ENCODE measurements at places on chromosomes 5 and 9.

GRCh38 chr9:127505396-127506116, 54.2 kb downstream of the LRSAM1 start:
- DNase-seq: no peak

DNA sequence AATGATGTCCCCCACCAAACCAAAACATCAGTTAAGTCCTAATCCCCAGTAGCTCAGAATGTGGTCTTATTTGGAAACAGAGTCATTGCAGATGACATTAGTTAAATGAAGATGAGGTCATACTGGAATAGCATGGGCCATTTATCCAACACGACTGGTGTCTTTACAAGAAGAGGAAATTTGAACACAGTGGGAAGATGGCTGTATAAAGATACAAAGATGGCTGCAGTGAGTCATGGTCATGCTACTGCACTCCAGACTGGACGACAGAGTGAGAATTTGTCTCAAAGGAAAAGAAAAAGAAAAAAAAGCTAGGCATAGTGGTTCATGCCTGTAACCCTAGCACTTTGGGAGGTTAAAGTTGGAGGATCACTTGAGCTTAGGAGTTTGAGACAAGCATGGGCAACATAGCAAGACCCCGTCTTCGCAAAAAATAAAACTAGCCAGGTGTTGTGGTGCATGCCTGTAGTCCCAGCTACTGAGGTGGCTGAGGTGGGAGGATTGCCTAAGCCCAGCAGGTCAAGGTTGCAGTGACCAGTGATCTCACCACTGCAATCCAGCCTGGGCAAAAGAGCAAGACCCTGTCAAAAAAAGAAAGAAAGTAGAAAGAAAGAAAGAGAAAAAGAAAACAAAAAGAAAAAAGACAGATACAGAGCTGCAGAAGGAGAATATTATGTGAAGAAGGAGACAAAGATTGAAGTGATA, 130.0 kb upstream of the CDKN2B start:
- no peak for DNase-seq

- DNase-seq: no peak
Observed at GRCh38 chr5:150131978-150132694, 23.5 kb downstream of the PDGFRB start.

DNA sequence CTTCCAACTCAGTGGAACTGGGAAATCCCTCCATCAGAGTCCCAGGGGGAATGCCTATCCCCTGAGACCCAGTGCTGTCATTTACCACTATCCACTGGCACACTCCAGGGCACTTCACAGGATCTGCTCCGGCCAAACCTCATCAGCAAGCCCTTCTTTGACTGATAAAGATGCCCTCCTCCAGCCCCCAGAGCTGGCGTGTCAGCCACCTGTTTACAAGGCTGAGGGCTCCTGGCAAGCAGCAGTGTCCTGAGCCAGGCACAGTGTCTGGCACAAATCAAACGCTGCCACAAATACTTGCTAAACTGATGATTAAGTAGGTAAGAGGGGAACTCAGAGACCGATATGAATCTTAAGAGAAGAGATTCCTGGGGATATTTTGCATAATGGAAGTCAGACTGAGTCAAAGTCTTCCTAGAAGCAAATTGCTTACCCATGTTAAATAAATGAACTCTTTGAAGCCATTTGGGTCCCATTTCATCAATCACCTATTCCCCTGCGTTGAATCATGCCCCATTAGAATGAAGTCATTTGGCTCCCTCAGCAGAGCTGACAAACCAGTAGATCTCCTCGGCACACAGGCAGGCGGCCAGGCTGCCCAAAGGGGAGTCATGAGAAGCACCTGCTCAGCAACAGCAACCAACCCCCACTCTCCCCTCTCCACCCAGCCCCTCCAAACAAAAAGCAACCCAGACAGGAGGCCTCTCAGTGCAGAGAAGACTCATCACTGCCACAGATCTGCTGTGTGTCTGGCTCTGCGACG, 97.4 kb downstream of the CDK5RAP2 start:
- no peak for DNase-seq

- no peak for DNase-seq
Observed at GRCh38 chr5:115549154-115549553, 4.6 kb upstream of the FEM1C start.

DNA sequence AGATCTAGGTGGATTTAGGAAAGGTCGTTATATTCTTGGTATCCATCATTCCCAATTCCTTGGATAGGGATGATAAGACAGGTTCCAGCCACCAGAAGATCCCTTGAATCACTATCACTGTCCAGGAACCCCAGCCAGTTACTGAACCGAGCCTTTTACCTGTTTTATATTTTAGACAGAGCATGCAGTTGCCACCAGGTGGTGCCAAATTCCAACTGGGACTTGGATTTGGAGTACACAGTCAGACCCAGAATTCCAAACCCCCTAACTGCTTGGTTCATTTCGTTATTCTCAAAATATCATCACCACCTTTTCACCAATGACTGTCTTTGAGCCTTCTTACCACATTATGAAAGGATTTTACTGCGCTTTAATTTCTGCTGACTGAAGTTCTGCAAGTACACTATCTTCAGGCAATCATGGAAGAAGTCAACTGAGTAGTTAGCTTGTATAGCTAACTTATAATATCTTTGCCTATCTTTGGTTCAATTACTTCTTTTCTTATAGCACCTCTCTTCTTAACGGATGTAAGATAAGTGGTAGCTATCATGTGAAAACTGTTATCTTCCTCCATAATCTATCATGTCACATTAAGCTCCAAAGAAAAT, 191.8 kb downstream of the PRR16 start:
- DNase-seq: no peak

DNA sequence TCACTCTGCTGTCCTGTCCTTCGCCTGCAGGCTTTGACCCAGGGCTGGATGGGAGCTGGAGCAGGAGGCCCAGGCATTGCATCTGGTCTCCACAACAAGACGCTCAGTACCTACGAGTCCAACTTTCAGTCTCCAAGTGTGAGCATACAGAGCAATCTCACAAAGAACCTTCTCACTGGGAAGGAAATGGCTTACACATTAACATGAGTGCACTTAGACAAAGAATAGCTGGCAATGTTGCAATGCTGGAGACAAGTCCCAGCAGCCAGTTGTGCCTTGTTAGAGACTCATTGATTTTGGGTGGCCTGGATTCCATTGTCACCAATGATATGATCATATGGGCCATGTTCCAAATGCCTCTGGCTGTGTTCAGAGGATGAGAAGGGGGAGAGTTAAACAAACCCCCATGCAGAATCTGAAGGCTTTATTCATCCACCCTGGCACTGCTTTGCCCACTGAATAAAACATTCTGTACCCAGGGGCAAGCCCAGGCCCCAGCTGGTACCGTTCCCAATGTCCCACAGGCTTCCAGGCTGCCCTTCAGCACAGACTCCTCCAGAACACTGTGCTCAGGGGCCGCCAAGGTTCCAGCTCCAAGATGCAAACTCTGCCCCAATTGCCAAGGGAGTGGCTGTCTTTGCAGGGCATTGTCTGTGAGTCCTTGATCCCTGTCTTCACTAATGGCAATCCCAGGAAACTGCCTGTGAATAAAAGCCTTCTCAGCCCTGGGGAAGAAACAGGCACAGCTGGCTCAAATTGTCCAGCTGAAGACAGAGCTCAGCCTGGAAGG, 185.5 kb downstream of the HSD17B3 start:
- no peak for DNase-seq

DNA sequence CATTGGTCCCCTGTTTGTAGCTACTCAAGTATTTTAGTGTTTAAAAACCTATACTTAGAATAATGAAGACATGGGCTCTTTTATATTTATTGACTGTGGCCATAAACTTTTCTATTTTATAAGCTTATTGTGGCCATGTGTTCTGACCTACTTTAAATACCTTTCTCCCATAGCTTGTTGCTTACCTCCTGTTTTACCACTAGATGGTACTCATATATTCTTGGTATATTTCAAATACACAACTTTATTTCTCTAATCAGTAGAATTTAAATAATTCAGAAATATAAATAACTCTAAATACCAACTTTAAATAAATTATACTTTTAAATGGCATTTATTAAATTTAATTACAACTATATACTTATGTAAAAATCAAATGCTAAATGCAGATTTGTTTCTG, 498.0 kb downstream of the PRDM9 start:
- no peak for DNase-seq

GRCh38 chr5:39657943-39658342, 233.2 kb upstream of the DAB2 start:
- DNase-seq: no peak

Measured in NCI-H1417 treated with DMSO at 0.1 percent for 48 hours (cell line).